T-helper 2 cell (primary cell): ENCODE measurements at places on chromosomes 7 and 10.

DNA sequence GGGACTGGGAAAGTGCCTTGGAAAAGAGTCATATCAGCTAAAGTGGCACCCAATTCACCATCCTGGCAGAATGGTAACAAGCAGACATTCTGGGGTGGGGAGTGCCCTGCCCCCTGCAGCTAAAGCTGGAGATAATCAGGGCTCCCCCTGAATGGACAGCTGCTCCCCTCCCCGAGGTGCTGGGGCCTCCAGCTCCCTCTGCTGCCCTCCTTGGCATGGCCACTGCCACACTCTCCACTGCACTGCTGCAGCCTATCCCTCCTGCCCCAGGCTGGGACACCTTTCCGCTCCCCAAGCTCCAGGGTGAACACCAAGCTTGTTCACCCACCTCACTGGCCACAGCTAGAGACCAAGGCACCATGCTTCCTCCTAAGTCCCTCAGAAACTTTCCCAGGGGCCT, 9.8 kb upstream of the PARD3 start:
- no peak for DNase-seq

DNA sequence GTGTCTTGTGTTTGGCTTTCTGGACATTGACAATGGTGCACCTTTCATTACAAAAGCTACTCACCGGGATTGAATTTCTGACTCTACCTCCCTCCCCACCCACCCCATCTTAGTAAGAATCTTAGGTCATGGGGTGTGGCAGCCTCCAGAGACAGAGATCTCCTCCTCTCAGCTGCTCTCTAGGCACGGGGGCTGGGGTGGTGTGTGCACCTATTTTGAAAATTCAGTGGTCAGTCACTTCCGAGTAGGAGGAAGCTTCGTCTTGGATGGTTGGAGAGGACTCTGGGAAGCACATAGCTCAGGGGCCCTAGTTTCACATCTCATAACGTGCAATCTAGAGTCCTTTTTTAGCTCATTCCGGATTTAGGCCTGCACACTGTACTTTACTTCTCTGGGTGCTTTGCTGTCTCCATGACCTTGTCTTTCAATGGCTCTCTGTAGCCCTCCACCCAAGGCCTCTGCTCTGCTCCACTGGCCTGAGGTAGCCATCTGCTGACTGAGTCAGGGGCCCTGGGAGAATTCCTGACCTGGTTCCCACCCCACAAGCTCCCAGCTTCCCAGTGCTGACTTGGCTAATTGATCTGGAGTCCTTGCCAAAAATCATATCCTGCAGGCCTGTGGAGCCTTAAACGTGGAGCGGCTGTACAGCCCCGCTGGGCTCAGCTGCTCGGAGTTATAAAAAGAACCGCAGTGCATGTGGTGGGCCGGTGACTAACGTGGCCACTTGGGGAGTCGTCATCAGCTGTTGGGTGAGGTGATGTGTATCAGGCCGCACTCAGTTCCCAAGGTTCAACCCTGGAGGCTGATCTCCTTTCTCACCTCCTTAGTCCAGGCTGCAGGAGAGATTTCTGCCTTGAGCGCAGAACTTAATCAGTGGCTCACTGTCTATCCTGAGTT, 19.3 kb upstream of the ADAMTS14 start:
- no peak for DNase-seq

- DNase-seq, result no peak
Measured at GRCh38 chr10:31910016-31910415, 18.6 kb downstream of the ARHGAP12 start.

- no peak for DNase-seq
Measured at GRCh38 chr7:47625861-47626715, 44.2 kb upstream of the TNS3 start.

DNA sequence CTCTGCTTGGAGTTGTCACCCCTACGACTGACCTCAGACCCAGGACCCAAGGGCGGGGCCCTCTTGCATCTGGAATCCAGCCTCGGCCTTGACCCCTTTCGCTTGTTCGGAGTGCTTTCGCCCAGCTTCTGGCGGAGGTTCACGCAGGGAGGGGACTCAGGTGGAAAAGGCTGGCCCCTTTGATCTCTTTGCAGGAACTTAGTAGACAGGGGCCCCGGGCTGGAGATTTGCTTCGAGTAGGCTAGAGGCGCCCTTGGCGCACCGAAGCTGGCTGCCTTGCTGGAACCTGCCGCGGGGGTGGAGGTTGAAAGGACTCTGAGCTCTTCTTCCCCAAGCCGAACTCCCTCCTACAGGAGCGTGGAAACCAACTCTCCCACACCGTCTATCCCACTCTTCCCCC, 255.1 kb downstream of the OTUD1 start:
- no peak for DNase-seq

GRCh38 chr10:128573986-128574385, 447.8 kb upstream of the MKI67 start:
- no peak for DNase-seq

- DNase-seq, result no peak
Measured at GRCh38 chr7:2474813-2475677, 1.2 kb downstream of the GRIFIN start.

DNA sequence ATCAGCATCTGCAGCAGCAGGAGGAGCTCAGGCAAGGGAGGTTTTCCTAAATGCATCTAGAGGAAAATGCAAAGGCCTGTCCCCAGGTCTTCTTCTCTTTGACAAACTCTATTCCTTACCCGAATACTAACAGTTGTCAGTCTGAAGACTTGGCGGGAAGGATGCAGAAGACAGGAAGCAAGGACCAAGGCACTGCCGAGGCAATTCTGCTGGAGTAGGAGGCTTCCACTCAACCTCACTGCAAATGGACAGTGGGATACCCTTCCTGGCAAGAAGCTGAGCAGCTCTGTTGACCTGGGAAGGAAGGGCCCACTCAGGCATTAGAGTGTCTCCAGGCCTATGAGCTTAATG, 373.0 kb downstream of the CCSER2 start:
- no peak for DNase-seq

DNA sequence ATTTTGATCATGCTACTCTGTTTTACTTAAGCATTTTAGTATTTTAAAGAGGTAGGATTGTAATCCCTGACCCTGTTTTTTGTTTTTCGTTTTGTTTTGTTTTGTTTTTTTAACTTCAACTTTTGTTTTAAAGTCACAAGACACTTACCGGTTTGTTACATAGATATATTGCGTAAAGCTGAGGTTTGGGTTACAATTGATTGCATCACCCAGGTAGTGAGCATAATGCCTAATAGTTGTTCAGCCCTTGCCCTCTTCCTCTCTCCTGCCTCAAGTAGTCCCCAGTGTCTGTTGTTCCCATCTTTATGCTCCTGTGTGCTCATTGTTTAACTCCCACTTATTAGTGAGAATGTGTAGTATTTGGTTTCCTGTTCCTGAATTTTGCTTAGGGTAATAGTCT, 93.1 kb upstream of the TEX47 start:
- no peak for DNase-seq

DNA sequence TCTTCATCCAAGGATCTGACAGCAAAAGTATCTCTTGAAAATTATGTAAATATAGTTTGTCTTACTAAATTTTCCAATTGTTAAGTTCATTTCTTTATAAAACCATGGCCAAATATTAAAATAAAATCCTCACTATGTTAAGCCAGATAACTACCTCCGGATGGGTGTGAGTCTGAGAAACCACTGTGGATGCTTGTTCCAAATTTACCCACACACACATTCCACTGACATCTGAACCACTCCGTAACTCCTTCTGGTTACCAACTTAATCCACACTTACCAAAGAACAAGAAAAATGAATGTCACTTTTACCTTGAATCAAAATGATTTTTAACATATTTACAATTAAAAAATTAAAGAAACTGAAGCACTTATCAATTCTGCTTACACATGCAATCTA, 19.7 kb downstream of the CYTH3 start:
- no peak for DNase-seq

DNA sequence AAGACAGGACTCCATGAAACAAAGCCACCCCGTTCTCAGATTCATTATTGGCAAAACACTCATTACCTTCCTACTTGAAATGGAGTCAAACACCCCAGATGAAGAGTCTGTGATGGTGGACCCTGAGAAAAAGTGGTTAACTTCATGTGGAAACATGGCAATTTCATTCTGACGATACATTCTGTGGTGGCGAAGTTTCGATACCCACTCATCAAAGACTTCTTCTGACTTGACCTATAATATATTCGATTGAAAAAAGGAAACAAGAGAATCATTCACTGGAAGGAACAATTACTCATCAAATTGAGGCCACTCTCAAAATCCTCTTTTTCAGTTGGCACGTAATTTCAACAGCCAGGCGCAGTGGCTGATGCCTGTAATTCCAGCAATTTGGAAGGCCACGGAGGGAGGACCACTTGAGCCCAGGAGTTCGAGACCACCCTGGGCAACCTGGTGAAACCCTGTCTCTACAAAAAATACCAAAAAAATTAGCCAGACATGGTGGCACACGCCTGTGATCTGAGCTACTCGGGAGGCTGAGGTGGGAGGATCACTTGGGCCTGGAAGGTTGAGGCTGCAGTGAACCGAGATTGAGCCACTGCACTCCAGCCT, 108.8 kb upstream of the GSDME start:
- no peak for DNase-seq

GRCh38 chr7:66571568-66571967, 57.1 kb upstream of the KCTD7 start:
- DNase-seq, result no peak

- DNase-seq, result no peak
Measured at GRCh38 chr7:106082087-106082854, 29.8 kb downstream of the SYPL1 start.

GRCh38 chr7:126698909-126699308, 553.8 kb downstream of the GRM8 start:
- no peak for DNase-seq

- DNase-seq, result no peak
Measured at GRCh38 chr10:44058259-44058658, 326.6 kb downstream of the CXCL12 start.

DNA sequence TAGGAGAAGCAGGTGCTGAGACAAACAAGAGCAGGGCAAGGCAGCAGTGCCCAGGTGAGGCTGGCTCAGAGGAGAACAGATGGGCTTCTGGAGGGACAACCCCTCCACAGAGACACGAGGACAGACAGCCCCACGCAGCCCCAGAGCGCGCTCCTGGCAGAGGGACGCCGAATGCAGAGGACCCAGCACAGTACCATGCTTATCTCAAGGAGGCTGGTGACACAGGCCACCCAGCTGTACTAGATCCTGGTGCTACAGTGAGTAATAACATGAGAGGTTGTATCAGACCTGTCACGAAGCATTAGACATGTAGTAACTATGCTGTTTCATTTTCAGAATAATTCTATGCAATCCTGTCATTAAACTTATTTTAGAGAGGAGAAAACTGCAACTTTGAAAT, 60.4 kb upstream of the NCAPG2 start:
- no peak for DNase-seq

DNA sequence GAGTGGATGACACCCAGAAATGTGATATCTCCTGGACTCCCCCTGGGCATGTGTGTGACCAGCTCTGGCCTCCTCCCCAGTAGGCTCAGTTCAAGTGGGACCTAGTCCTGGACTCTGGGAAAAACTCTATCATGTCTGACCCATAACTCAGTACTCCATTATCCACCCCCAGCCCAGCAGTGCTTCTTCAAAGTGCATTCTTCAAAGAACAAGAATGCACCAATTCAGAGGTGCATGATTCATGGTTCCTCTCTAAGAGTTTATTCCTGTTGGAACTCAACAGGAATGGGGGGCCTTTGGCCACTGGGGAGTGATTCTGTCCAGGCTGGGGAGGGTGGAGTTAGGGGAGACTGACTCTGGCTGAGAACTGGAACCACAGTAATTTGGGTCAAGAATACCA, 173.6 kb upstream of the CXCL12 start:
- DNase-seq, result no peak

GRCh38 chr7:106543221-106543757, 117.7 kb downstream of the CCDC71L start:
- no peak for DNase-seq

DNA sequence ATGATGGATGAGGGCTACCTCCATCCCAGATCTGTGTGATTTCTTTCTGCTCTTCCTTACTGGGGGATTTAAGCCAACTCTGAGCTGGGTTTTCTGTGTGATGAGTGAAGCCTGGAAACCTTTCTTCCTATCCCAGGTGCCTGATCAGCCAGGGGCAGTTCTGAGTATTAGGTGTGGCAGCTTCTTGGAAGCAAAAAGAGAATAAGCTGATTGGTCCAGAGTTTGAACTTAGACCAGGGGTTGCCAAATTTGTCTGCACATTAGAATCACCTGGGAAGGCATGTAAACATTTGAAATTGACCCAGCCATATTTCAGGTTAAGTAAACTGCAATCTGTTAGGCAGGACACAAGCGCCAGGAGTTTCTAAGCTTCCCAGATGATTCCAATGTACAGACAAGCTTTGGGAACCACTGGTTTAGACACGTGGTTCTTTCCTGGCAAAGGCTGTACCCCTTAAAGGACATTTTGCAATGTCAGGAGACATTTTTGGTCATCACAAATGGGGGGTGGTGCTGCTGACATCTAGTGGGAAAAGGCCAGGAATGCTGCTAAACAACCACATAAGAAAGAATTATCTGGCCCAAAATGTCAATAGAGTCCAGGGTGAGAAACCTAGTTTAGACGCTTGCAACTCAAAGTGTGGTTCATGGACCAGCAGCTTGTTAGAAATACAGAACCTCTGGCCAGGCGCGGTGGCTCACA, 160.5 kb upstream of the GHITM start:
- DNase-seq, result no peak

DNA sequence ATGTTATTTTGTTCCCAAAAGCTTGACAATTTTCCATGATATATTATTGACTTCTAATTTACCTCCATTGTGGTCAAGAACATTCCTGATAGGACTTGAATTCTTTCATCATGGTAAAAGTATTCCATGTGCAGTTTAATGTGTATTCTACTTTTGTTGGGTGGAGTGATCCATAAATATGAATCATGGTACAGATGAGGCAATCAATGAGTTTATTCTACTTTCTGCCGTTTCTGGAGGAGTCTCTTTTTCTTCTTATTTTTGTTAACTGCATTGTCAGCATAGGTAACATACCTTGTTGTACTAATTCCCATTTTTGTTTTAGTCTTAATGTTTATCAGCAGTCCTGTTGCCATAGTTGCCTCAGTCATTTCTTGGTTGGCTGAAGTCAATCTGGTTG, 69.6 kb downstream of the SHOC2 start:
- no peak for DNase-seq

DNA sequence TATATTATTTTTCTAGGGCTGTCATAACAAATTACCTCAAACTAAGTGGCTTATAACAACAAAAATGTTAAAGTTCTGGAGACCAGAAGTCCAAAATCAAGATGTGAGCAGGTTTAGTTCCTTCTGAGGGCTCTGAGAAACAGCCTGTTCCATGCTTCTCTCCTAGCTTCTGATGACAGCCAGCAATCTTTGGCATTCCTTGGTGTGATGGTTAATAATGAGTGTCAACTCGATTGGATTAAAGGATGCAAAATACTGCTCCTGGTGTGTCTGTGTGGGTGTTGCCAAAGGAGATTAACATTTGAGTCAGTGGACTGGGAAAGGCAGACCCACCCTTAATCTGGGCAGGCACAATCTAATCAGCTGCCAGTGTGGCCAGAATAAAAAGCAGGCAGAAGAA, 26.3 kb upstream of the TNKS2 start:
- no peak for DNase-seq

DNA sequence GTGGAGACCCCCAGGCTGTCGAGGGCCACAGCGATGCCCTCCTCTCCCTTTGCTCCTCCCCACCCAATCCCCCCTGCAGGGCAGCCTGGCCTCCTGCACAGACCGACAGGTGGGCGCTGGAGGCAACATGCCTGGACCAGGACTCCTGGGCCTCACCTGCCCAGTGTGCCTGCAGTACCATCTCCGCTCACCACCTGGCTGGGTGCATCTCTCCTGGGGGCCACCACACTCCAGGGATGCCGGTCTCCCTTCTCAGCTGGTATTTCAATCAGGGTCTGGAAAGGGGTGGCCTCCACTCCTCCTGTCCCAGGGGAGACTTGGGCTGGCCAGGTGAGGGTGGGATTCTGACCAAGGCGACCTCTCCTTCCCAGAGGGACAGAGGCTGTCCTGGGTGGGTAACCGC, 17.2 kb upstream of the CFAP46 start:
- DNase-seq, result no peak
